Renal cortical epithelial cell (primary cell): ENCODE measurements at places on chromosomes 16 and 17. TPM values are rescaled to one million over a fixed set of nuclear protein-coding genes. Genes with fewer than 3 reads are reported as not detected.

- DNase-seq, result no peak
Observed at GRCh38 chr17:21214777-21215541, 998 bp upstream of the TMEM11 start.

DNA sequence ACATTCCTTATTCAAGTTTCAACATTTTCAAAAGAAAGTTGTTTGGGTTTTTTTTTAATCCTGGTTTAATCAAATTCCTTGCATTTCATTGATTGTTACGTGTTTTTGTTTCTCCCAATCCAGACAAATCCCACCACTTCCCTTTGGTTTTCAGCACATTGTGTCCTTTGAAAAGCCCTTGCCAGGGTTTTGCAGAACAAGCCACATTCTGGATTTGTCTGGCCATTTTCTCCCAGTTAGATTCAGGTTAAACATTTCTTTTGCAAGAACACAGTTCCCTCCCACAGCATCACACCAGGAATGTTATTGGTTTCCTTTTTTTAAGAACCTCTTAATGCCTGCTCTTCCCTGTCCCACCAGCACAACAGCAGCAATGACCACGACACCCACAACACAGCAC is 278.0 kb upstream of the SALL1 start:
- DNase-seq, result peak; percentile 85

- DNase-seq, result no peak
Observed at GRCh38 chr17:48605409-48605919, 678 bp upstream of the HOXB6 start.

DNA sequence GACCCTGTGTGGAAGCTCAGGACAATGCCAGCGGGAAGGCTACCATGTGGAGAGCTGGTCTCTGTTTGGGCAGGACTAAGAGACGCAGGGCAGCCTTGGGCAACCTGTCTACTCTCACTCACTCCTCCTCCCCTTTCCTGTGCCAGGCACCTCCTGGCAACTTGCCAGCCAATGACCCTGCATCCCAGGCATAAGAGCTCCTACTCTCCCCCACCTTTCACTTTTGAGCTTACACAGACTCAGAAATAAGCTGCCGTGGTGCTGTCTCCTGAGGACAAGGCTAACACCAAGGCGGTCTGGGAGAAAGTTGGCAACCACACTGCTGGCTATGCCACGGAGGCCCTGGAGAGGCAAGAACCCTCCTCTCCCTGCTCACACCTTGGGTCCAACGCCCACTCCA is 2.6 kb downstream of the HBM start:
- no peak for DNase-seq

- DNase-seq, result no peak
Observed at GRCh38 chr17:72730077-72730476, 362.4 kb downstream of the SLC39A11 start.

DNA sequence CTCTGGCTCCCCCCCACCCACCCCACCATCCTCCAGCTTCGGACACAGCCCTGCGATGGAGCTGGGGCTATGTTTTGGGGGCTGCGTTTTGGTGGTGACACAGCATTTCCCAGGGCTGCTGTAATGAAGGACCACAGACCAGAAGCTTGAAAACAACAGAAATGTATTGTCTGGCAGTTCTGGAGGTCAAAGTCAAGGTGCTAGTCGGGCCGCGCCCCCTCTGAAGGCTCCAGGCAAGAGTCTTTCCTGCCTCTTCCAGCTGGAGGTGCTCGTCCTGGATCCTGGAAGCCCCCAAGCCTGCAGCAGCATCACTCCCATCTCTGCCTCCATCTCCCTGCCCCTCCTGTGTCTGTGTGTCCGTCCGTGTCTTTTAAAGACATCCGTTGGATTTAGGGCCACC is 50.8 kb downstream of the TBC1D16 start:
- no peak for DNase-seq

GRCh38 chr16:79845033-79845733 is 244.6 kb upstream of the MAF start:
- DNase-seq, result no peak

- peak; percentile 52 for DNase-seq
Observed at GRCh38 chr16:3027983-3028715, 4.3 kb downstream of the THOC6 start.

The CLEC19A gene
- total RNA-seq, result not detected in 2 replicates

The EEF2K gene
- 16.9 and 19.8 TPM in 2 replicates for total RNA-seq

The PLXDC1 gene
- total RNA-seq, result not detected in 2 replicates

The TLCD3B gene
- total RNA-seq, result 0.15 TPM in 1 of 2 replicates, not detected in the other

The TRPV3 gene
- total RNA-seq, result under 0.01 and 0.89 TPM in 2 replicates

The SMIM36 gene
- total RNA-seq, result not detected in 2 replicates

The TEKT5 gene
- total RNA-seq, result 0.25 TPM in 1 of 2 replicates, not detected in the other
